ENCODE measurements at places on chromosomes 11 and 22.
A peak's percentile ranks its signal among the peaks of the same experiment; 100 is the strongest.

DNA sequence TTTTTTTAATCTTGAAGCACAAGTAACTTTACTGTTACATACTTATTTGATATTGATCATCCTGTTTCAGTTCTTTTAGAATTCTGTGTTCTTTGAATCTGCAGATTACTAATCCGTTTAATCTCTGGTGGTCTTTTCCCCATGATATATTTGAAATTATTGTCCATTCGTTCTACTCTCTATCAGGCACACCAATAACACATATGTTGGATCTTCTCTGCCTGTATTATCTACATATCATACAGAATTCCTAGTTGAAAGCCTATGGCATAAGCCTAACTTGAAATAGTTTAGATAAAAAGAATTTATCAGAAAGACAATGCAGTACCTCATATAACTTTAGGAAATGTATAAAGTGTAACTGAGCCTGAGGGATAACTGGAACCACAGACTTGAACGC, 32.6 kb downstream of the STK33 start:
- DNase-seq = no peak

- no peak for DNase-seq
Measured at GRCh38 chr22:22123118-22123959, 121.2 kb upstream of the VPREB1 start.

GRCh38 chr22:36901411-36902142, 11.9 kb upstream of the CSF2RB start:
- no peak for DNase-seq

- no peak for DNase-seq
Measured at GRCh38 chr11:35838071-35838470, 105.8 kb upstream of the LDLRAD3 start.

DNA sequence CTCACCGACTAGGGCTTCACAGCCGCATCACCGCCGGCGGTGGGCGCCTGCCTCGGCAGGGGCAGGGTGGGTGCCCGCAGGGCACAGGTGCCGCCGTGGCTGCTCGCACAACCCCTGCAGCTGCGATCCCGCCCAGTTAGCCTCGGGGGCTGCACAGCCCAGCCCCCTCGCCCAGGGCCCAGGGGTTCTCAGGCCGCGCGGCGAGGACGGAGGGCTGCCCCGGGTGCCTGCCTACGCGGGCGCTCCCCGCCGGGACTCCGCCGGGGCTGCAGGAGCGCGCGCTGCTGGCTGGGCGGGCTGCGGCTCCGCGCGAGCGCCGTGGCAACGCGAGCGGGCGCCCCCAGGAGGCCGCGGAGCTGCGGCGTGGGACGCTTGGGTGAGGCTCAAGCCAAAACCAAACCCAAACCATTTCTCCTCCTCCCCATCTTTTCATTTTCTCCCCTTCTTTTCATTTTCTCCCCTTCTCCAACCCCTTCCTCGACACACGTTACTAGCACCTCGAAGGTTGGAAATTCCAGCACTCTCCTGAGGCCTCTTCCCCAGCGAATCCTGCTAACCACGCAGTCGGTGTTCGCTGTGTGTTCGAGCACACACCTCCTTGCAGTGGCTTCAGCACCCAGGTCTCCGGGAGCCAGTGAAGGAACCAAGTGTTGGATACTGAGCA, at the start of gene MICAL3:
TSS of gene MICAL3 (minus strand) at position 286 of the 664 bp plus-strand sequence. CDS start 117,749 bp downstream, outside the sequence.
- DNase-seq = peak; percentile 40

- no peak for DNase-seq
Measured at GRCh38 chr11:11555208-11555607, 66.6 kb downstream of the GALNT18 start.

DNA sequence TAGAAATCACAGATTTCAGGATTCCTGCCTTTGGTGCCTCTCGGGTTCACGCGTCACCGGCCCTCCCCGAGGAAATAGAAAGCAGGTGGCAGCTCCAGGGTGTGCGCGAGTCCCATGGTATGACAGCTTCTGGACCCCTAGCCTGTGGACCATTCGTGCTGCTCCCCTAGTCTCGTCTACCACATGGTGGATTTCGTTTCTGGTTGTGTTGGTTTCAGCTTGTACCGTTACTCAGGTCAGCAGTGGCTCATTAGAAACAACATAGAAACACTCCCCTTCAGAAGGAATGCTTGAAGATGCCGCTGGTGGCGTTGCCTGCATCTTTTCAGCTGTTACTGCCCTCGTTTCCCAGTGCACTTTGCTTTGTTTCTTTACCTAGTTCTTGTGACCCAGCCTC, 700 bp downstream of the TTC17 start:
- peak; percentile 40 for DNase-seq

DNA sequence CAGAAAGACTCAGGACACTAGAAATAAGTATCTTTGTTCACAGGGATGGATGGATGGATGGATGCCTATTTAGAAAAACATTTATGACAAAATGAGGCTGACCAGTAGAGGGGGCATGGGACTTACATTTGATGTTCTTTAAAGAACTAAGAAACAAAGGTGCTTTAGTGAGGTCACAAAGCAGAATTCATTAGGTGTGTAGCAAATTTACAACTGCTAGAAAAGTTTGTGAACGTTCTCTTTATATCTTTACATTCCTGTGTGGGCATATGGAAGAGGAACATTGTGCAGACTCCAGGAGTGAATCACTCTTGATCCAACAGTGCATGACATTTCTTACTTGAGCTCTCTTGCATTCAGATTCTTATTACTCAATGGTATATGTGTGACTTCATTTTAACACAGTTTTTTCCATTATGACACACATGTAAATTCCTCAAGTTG, 15.8 kb upstream of the SIK2 start:
- peak; percentile 39 for DNase-seq

- DNase-seq = no peak
Measured at GRCh38 chr11:38130976-38131375, 1532.9 kb upstream of the RAG2 start.

DNA sequence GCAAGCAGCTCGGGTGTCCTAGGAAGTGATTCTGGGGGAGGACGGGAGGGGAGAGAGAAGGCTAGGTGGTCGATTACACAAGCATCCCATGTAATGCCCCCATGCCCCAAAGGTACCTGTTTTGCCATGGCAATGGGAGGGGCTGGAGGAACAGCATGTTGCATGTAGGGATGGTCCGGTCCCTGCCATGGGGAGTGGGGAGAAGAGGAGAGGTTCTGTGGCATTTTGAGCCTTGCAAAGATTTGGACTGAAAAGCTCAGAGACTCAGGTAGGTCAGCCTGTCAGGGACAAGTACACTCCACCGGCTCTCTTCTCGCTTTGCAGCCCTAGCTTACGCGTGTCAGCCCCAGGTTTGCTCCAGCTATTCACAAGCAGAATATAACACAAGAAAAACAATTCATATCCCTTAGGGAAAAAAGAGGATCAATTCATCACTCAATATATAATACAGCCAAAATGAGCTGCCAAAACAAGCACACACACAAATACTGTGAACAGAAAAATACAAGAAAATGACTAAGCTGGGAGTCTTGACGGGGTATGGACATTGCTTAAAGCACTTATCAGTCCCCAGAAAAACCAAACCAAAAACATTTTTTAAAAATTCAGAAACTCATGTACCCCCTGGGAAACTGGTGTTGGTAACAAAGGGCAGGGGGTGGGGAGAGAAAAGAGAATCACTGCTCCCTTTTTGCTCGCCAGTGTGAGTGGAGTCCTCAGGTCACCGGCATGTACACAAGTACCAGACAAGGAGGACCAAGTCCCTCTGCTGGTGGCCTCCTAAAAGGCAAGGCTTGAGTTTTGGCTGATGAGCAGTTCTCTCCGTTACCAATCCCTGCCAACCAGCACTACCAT, 21.6 kb downstream of the APOL5 start:
- DNase-seq = no peak

DNA sequence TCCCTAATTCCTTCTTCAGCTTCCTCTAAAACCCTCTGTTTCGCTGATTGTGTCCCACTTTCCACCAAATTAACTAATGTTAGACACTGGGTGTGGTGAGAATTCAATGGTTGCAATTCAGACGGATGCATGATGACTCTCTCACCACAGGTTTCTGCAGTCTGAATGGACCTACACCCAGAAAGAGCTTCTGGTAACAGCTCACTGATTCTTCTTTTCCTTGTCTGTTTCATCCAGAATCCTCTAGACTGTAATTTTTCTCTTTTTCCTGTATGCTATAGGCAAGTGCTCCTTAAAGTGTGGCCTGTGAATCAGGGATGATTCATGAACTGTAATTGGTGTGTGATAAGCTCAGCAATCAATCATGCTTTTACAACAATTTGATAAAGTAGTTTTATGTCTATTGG, 18.1 kb downstream of the MMP10 start:
- DNase-seq = peak; percentile 47

- DNase-seq = no peak
Measured at GRCh38 chr11:72668629-72669347, 5.4 kb downstream of the PDE2A start.

All from HFFc6 (cell line).